ENCODE measurements at places on chromosomes 1 and 21.
A peak's percentile ranks its signal among the peaks of the same experiment; 100 is the strongest.

DNA sequence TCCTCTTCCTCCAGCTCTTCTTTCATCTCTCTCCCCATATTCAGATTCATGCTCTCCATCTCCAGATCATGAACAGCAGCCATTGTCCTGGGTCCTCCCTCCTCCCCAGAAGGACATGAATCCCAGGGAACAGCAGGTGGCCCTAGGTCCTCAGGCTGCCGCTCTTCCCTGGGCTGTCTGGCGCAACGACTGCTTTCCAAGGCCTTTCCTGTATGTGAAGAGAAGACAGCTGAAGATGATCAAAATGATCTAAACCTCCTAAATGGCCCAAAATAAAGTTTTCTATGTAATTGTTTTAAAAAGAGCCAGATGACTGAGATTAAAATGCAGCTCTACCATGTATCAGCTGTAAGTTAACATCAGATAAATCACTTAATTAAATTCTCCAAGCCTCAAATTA is 22.5 kb downstream of the RHBDL2 start:
- no peak for DNase-seq

DNA sequence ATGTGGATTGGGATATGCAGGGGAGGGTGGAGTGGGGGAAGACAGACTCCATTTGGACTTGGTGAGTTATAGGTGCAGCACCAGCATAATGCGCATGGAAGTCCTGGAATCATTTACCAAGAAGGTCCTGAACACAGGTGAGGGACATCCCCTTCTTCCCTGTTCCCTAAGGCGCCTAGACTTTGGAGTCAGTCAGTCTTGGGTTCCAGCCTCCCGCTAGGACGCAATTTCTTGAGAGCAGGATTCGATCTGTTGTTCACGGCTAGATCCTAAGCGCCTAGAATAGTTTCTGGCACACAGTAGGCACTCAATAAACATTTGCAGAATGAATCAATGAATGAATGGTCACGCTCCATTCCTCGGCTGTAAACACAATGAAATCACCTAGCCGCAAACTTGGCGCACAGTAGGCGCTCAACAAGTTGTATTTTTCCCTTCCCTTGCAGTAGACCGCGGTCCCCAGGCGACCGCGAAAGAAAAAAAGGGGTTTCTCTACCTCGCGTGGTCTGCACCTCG is 1.0 kb upstream of the AK4 start:
- DNase-seq, result no peak

DNA sequence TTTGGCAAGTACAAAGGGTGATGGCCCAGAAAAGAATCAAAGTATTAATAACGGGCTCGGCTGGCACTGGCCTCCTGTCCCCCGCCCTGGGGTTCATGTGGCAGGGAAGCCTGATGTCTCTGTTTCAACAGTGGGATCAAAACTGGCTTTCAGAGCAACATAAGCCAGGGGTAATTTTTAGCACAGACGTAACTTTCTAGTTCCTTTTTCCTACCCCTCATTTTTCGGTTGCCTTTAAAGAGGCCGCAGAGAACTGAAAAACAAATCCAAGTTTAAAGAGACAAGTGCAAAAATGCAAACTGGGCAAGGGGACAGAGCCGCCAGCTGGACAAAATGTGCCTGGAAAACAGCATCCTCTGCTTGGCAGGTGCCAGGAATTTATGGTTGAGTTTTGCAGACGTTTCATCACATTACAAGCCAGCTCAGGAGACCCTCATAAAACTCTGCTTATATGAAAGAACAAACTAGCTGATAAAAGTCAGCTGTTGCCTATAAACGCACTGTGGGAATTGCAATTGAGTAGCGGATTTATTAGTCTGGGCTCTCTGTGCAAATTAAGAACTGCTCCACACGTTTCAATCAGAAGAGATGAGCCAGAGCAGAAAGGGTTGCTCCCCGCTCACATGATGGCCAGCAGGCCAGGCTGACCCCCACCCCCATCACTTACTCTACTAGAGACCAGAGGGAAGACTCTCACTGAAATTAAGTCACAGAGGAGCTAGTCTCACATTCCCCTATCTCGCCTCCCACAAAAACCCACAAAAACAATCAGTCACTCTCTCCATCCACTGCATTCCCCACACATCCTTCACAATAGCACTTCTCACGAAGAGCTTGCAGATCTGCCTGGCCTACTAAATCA is 15.8 kb upstream of the CDCA8 start:
- no peak for DNase-seq

GRCh38 chr1:198254521-198254920 is 97.7 kb downstream of the NEK7 start:
- DNase-seq, result no peak

- DNase-seq, result no peak
Observed at GRCh38 chr1:36157115-36157903, 1.3 kb downstream of the MAP7D1 start.

GRCh38 chr1:177558372-177558771 is 387.6 kb downstream of the BRINP2 start:
- DNase-seq, result no peak

DNA sequence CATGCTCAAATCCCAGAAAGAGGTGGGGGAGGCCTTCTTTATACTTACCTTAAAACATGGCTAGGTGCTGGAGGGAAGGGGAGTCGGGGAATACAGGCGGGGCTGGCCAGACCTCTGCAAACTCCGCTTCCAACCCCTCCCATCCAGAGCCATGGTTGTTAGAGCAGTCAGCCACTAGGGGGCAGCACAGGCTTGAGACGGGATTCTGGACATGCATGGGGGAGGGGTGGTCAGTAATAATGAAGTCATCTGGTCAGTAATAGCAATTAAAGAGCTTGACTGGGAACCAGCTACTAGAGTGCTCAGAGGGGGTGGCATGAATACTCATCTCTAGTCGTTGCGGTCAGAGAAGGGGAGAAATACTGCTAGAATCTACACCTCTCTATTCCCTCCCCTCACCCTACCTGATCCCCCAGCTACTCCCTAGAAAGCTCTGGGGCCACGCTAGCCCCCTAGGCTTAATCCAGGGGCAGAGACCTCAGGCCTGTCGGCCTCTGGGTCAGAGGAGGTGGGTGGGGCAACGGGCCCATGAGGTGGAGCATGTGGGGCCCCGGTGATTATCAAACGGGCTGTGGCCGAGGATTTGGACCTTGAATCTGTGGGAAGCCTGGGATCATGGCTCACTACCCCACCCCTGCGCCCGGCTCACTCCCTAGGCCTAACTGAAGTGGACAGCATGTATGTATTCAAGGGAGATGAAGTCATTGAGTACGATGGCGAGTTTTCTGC is 2.9 kb downstream of the CASQ1 start:
- peak; percentile 62 for DNase-seq
